Psoas muscle (tissue), 8 donors: ENCODE measurements at places on chromosomes 1 and 21. TPM values are rescaled to one million over a fixed set of nuclear protein-coding genes. Genes with fewer than 3 reads are reported as not detected.
A peak's percentile ranks its signal among the peaks of the same experiment; 100 is the strongest.

Gene PGBD5
- polyA plus RNA-seq, result 6.3 TPM

DNA sequence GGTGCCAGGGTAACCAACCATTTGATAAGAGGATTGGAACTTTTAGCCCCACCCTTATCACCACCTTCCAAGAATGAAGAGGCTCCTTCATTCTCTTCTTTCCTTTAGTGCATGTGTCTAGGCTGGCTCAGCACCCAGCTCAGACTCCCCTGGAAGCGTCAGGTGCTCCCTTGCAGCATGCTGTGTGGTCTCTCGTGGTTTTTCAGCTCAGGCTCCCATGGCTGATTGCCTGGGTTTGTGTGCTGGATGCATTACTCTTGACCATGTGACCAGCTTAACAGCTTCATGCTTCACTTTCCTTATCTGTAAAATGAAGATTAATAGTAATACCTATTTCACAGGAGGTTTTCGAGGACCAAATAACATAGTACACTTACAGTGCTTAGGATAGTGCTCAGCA, 198.4 kb downstream of the HHAT start:
- H3K36me3 ChIP-seq, result no peaks in the 10 kb centered on the region
- DNase-seq, result no peak
- no peaks in the 10 kb centered on the region for H3K4me1 ChIP-seq
- H3K4me3 ChIP-seq, result no peak overlapping the region

- no peaks in the 10 kb centered on the region for H3K36me3 ChIP-seq
- no peaks in the 10 kb centered on the region for H3K27me3 ChIP-seq
- DNase-seq, result no peak
These were observed 345.9 kb downstream of the FAM72C start for GRCh38 chr1:143625886-143626285.

GRCh38 chr1:235045921-235046601, 82.6 kb downstream of the TOMM20 start:
- H3K27ac ChIP-seq, result no peak overlapping the region
- no peak overlapping the region for H3K4me3 ChIP-seq
- DNase-seq, result no peak

DNA sequence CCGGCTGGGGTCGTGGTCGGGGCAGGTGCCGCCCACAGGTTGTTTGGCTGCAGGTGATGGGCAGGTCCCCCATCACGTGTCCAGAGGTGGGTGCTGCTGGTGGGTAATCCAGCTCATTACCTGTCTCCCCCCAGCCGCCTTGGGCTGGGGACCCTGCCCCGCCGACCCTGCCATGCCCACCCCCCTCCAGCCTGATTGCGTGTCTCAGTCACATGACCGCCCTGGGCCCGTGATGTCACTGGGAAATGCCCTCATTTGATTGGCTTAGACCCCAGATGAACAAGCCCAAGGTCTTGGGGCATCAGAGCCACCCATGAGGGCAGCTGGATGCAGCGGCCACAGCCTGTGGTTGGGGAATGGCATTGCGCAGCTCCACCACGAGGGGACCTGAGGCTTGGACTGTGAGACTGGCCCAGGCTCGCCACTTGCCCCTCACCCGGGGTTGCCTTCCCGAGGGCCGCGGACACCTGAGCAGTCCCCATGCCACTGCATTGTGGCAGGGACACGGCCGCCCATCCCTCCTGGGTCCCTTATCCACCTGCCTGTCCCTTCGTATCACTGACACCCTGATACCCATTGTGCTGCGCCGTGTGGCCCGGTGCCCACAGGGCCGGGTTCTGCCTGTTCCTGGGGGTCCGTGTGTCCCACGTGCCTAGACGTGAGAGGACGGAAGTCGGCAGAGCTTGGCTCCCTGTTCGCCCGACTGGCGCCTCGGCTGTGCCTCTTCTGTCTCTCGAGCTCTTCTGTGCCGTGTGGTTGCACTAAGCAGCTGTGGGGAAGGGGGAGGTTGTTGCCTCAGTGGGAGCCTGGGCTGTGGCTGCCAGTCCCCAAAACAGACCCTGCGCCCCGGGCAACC, 68.0 kb downstream of the FAAP20 start:
- H3K36me3 ChIP-seq, result no peaks in the 10 kb centered on the region
- no peak for DNase-seq
- H3K27me3 ChIP-seq, result peaks cover 16% of the 10 kb centered on the region
- no peaks in the 10 kb centered on the region for H3K4me1 ChIP-seq

GRCh38 chr1:115952547-115952946, 23.8 kb upstream of the SLC22A15 start:
- DNase-seq, result no peak
- H3K36me3 ChIP-seq, result no peaks in the 10 kb centered on the region
- no peak overlapping the region for H3K4me3 ChIP-seq
- H3K27me3 ChIP-seq, result no peaks in the 10 kb centered on the region
- no peak overlapping the region for H3K27ac ChIP-seq

Gene KRTAP10-6
- not detected for polyA plus RNA-seq

GRCh38 chr1:196078691-196079090, 529.5 kb downstream of the KCNT2 start:
- H3K36me3 ChIP-seq, result no peaks in the 10 kb centered on the region
- H3K4me1 ChIP-seq, result no peaks in the 10 kb centered on the region
- H3K4me3 ChIP-seq, result no peak overlapping the region
- DNase-seq, result no peak

Gene LMX1A
- 0.07 TPM for polyA plus RNA-seq

DNA sequence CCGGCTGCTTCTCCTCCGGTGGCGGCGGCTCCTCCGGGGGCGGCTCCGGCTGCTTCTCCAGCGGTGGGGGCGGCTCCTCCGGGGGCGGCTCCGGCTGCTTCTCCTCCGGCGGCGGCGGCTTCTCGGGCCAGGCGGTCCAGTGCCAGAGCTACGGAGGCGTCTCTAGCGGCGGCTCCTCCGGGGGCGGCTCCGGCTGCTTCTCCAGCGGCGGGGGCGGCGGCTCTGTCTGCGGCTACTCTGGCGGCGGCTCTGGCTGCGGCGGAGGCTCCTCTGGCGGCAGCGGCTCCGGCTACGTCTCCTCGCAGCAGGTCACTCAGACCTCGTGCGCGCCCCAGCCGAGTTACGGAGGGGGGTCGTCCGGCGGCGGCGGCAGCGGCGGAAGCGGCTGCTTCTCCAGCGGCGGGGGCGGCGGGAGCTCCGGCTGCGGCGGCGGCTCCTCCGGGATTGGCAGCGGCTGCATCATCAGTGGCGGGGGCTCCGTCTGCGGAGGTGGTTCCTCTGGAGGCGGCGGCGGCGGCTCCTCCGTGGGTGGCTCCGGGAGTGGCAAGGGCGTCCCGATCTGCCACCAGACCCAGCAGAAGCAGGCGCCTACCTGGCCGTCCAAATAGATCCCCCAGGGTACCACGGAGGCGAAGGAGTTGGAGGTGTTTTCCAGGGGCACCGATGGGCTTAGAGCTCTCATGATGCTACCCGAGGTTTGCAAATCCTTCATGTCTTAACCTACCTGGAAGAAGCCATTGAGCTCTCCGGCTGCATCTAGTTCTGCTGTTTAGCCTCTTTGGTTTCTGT, 2.0 kb downstream of the LORICRIN start:
- DNase-seq, result peak; percentile 35
- H3K27ac ChIP-seq, result no peak overlapping the region
- H3K4me1 ChIP-seq, result peaks cover 4% of the 10 kb centered on the region
- no peaks in the 10 kb centered on the region for H3K36me3 ChIP-seq

DNA sequence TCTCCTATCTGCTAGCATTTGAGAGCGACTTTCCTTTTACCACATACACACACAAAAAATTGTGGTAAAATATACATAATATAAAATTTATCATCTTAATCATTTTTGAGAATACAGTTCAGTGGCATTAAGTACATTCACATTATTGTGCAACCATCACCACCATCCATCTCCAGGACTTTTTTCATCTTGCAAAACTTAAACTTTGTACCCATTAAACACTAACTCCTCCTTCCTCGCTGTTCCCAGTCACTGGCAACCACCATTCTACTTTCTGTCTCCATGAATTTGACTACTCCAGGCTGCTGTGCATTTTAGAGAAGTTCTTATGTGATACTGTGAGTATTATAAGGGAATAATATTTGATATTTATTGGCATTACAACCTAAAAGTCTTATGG, 181.3 kb downstream of the C1orf21 start:
- H3K4me3 ChIP-seq, result no peak overlapping the region
- H3K27me3 ChIP-seq, result no peaks in the 10 kb centered on the region
- H3K36me3 ChIP-seq, result no peaks in the 10 kb centered on the region
- DNase-seq, result no peak

DNA sequence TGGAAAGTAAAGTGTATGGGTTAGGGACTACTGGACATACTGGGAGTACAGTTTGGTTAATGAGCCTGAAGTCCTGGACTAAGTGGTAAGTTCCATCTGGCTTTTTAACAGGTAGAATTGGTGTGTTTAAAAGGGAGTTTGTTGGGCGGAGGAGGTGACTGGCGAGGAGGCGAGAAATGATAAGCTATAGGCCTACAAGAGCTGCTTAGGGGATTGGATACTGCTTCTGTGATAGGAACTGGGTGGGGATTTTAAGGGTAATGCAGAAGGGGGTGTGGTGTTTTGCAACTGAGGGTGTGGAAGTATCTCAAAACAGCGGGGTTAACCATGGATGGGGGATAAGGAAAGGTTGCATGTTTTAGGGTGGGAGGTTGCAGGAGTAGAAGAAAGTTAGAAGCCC, 3.5 kb downstream of the ERVH48-1 start:
- no peak overlapping the region for H3K4me3 ChIP-seq
- H3K36me3 ChIP-seq, result no peaks in the 10 kb centered on the region
- H3K27me3 ChIP-seq, result no peaks in the 10 kb centered on the region
- no peak overlapping the region for H3K27ac ChIP-seq

- H3K4me3 ChIP-seq, result no peak overlapping the region
- H3K27ac ChIP-seq, result no peak overlapping the region
- DNase-seq, result no peak
These were observed 18.8 kb upstream of the GORAB start for GRCh38 chr1:170513138-170513537.

DNA sequence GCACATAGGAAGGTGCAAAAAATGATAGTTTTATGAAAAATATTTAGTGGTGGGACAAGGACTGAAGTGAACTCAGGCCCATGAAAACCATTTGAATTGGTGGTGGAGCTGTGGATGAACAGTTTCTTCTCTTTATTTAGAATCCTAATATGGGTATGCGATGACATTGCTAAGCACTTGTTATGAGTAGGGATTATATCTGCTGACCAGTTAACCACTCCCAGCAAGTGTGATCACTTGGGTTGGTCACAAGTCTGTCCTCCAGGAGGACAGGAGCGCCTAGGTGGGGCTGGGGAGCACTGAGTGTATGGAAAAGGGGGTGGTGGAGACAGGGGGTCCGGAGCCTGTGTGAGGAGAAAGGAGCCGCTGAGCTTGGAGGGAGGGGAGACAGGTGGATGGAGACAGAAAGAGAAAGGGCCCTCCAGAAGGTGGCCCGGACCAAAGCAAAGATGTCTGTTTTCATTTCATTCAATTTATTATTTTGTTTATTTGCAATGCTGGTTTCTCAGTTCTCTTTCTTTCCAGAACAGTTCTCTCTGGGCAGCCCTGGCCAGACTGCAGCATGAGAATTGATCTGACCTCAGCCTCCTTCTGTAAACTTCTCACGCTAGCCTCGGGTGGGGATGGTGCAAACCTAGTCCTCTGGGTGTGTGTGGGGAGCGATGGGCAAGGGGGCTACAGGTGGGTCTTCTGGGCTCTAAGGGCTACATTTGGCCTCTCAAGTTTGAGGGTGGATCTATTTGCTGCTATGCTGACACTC, 9.9 kb upstream of the ZSCAN20 start:
- H3K27me3 ChIP-seq, result no peaks in the 10 kb centered on the region
- no peak overlapping the region for H3K27ac ChIP-seq
- no peaks in the 10 kb centered on the region for H3K36me3 ChIP-seq
- peaks cover 19% of the 10 kb centered on the region for H3K4me1 ChIP-seq
- H3K4me3 ChIP-seq, result no peak overlapping the region

DNA sequence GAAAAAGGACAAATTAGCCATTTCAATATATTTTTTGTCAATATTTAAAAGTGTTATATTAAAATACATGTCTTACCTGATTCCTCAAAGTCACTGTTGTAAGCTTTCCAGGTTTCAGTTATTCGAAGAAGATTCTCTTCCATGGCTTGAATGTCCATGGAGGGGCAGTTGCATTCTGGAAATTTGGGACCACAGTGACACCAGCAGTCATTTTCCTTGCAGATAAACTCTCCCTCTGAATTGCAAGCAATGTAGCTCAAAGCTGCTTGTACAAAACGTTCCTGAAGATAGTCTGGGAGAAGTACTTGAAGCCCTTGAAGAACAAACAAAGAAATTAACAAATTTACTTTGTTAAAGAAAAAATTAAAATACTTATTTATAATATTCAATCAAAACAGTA, 251.7 kb downstream of the BRINP3 start:
- no peak overlapping the region for H3K4me3 ChIP-seq
- H3K36me3 ChIP-seq, result no peaks in the 10 kb centered on the region
- H3K27me3 ChIP-seq, result no peaks in the 10 kb centered on the region
- no peaks in the 10 kb centered on the region for H3K4me1 ChIP-seq
- DNase-seq, result no peak

Gene PLEKHG5
- polyA plus RNA-seq, result 2.3 TPM

GRCh38 chr1:29120947-29121485, 2.7 kb downstream of the TMEM200B start:
- H3K27me3 ChIP-seq, result peaks cover 50% of the 10 kb centered on the region

DNA sequence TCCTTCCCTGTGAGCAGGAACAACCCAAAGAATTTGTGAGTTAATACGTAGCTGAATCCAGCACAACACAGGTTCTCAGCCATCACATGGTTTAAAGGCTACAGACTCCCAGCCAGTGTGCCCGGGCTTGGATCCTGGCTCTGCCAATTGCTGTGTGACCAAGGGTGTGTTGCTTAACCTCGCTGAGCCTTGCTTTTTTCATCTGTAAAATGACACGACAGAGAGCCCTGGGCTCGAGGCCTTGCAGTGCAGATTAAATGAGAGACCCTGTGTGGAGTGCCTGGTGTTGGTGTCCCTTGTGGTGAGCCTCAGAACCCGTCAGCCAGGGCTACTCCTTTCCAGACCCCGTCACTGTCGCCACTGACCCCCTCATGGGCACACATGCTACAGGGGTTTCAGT, 39.4 kb downstream of the CHAF1B start:
- DNase-seq, result no peak
- H3K4me1 ChIP-seq, result peaks cover 11% of the 10 kb centered on the region
- H3K36me3 ChIP-seq, result no peaks in the 10 kb centered on the region
- H3K27me3 ChIP-seq, result no peaks in the 10 kb centered on the region
- no peak overlapping the region for H3K27ac ChIP-seq
- no peak overlapping the region for H3K4me3 ChIP-seq

GRCh38 chr1:90206260-90206659, 211.3 kb downstream of the ZNF326 start:
- H3K36me3 ChIP-seq, result no peaks in the 10 kb centered on the region
- no peaks in the 10 kb centered on the region for H3K27me3 ChIP-seq
- no peak overlapping the region for H3K4me3 ChIP-seq
- H3K27ac ChIP-seq, result no peak overlapping the region
- no peak for DNase-seq
- no peaks in the 10 kb centered on the region for H3K4me1 ChIP-seq

GRCh38 chr1:207502726-207503125, 6.8 kb downstream of the CR1 start:
- no peaks in the 10 kb centered on the region for H3K36me3 ChIP-seq
- no peak overlapping the region for H3K4me3 ChIP-seq
- no peak overlapping the region for H3K27ac ChIP-seq
- no peak for DNase-seq

Gene TRAF3IP3
- polyA plus RNA-seq, result 0.23 TPM

- H3K27me3 ChIP-seq, result no peaks in the 10 kb centered on the region
- no peak for DNase-seq
- H3K27ac ChIP-seq, result no peak overlapping the region
- peaks cover 18% of the 10 kb centered on the region for H3K4me1 ChIP-seq
These were observed 1.6 kb upstream of the DYRK3 start for GRCh38 chr1:206633708-206634121.

Gene LCE3D
- not detected for polyA plus RNA-seq

Gene SPRR5
- not detected for polyA plus RNA-seq
